SW 1271 (cell line): ENCODE measurements at places on chromosomes 4 and X.

DNA sequence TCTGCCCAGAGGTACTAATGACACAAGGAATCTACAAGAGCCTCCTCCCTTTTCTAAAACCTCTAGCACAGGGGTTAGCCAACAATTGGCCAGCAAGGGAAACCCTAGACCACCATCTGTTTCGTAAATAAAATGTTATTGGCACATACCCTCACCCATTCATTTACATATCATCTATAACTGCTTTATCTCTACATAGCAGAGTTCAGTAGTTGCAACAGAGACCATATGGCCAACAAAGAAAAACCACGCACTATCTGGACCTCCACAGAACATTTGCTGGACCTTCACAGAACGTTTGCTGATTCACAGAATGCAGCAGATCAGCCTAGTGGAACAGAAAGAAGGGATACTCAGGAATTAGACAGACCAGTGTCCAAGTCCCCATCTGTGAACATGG, 9.4 kb downstream of the SLC2A9 start:
- no peak for DNase-seq

DNA sequence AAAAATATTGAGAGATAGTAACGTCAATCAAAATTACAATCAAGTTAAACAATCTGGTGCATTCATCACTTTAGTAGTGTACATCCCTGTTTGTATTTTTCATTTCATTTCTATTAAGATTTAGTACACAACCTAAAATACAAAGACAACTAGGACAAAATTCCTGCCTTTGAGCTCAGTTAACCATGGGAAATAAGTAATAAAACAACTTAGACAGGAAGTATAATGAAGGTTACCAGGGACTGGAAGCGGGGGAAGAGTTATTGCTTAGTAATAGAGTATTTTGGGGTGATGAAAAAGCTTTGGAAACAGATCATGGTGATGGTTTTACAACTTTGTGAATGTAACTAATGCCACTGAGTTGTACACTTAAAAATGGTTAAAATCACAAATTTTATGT, 25.6 kb upstream of the ATXN3L start:
- DNase-seq, result no peak

GRCh38 chr4:71156616-71157015, 163.2 kb downstream of the DCK start:
- DNase-seq, result no peak

GRCh38 chrX:154091678-154092077, 5.8 kb downstream of the MECP2 start:
- DNase-seq, result no peak

DNA sequence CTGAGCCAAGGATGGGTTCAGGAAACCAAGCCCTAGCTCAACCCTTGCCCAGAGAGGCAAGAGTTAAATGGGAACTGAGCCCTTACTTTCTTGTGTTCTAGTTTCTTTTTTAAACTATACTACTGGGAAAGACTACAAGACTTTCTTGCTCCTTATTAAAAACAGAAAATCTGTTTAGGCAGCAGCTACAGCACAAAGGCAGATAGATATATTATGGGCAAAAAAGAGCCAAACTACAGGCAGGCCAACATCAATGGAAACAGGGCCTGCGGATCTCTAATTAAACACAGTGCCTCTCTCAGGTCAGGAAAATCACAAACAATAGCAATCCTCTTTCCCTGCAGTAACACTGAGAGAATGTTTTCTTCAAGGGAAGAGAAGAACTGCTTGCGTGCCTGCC, 226.0 kb downstream of the LDB2 start:
- no peak for DNase-seq
